ENCODE measurements at places on chromosomes 4 and X.

- no peak for DNase-seq
Observed at GRCh38 chr4:183438458-183439113, 5.8 kb upstream of the CDKN2AIP start.

DNA sequence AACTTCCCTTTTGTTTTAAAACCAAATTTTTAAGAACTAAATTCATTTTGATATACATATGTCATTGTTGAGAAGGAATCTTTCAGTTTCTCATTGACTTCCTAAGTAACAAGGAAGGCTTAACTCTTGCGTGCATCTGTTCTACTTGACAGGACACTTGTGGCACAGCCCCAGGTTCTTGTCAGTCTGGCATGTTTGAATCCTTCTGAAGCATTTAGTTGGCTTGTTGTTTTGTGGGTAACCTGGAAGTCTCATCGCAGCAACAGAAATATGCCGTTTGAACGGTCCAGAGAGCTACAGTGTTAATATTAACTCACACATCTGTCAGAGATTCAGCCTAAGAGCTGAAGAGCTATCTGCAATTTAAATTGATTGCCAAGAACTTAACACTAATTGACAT is 76.0 kb downstream of the GLRA3 start:
- no peak for DNase-seq

- no peak for DNase-seq
Observed at GRCh38 chr4:2878346-2878745, 34.7 kb downstream of the ADD1 start.

GRCh38 chrX:151393514-151393913 is 3.5 kb upstream of the VMA21 start:
- no peak for DNase-seq
